WTC11 (cell line): ENCODE measurements at places on chromosomes 13 and 19.

- DNase-seq, result no peak
Measured at GRCh38 chr13:34751492-34751891, 190.6 kb upstream of the NBEA start.

GRCh38 chr13:51249255-51249654 lies 27.1 kb downstream of the FAM124A start:
- DNase-seq, result no peak

DNA sequence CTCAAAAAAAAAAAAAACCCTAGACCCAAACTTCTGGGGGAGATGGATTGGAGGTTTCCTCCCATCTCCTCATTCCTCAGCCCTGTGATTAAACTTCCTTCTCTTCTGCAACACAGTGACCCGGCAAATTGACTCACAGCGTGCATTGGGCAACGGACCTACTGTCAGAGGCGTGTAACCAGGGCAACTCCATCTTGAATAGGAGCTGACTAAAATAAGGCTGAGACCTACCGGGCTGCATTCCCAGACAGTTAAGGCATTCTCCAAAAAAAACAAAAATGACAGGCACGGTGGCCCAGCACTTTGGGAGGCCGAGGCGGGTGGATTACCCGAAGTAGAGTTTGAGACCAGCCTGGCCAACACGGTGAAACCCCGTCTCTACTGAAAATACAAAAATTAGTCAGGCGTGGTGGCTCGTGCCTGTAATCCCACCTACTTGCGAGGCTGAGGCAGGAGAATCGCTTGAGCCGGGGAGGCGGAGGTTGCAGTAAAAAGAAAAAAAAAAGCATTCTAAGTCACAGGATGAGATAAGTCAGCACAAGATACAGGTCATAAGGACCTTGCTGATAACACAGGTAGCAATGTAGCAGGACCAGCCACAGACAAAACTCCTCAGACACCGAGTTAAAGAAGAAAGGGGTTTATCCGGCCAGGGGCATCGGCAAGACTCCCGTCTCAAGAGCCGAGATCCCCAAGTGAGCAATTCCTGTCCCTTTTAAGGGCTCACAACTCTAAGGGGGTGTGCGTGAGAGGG lies 5.4 kb upstream of the NLRP7 start:
- no peak for DNase-seq

DNA sequence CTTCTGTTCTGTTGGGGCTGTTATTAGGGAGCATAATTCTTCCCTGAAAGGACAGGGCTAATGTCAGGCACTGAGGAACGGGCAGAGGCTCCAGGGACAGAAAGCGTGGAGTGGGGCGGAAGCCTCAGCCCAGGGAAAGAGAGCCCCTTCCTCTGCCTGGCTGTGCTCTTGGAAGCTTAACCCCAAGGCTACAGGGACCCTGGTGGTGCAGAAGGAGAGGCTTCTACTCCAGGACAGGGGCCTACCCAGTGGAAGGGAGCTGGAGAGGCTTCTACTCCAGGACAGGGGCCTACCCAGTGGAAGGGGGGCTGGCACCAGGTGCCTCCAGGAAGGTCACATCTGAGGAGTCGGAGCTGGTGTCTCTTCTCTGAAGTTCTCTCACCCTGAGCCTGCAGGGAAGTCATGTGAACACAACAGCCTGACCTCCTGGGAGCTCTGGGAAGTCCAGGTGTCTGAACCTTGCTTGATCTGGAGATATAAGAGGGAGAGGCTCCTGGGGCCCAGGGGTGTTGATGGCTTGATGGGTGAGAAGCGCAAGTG lies 159.5 kb upstream of the SOX1 start:
- peak; percentile 4 for DNase-seq

GRCh38 chr13:107912745-107913144 lies 302.6 kb downstream of the LIG4 start:
- no peak for DNase-seq

- no peak for DNase-seq
Measured at GRCh38 chr19:46755853-46756543, 9.7 kb upstream of the STRN4 start.

DNA sequence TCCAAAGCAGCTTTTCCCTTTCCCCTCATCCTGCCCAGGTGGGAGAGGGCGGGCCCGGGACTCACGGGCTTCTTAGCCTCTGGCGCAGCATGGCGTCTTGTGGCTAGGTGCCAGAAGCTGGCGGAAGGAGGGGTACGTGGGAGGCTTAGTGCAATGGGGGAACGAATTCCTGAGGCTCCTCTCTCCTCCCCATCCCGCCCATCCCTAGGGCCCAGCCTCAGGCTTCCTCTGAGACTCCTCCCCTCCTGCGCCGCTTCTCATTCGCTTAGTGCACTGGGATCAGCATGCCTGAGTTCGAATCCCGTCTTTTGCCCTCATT lies 297.8 kb downstream of the ZNF536 start:
- DNase-seq, result no peak

DNA sequence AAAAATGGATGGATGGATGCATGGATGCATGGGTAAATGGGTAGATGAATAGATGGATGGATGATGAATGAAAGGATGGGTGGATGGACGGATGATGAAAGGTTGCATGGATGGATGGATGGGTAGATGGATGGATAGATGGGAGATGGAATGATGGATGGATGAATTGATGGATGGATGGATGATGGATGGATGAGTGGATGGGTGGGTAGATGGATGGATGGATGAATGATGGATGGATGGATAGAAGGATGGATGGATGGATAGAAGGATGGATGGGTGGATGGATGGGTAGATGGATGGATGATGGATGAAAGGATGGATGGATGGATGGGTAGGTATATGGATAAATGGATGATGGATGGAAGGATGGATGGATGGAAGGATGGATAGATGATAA lies 115.1 kb upstream of the LSM14A start:
- no peak for DNase-seq

DNA sequence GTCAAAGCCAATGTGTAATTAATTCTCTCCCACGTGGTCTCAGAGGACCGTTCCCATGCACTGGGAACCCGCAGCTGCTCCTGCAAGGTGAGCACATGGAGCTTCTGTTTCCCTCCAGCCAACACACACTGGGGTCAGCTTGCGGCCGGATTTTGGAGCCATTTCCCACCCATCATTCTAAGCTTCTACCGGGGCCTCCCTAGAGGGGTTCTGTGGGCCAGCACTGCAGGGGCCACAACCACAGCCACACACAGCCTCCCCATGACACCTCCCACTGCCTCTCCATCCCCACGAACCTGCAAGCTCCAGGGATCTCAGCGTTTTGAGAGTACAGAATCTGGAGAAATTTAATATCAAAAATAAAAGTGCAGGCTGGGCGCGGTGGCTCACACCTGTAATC lies 120.7 kb upstream of the SOX1 start:
- DNase-seq, result no peak
